Uterus (tissue), 4 donors: ENCODE measurements at places on chromosomes 3 and 15. TPM values are rescaled to one million over a fixed set of nuclear protein-coding genes. Genes with fewer than 3 reads are reported as not detected.

GRCh38 chr3:976006-976405 is 116.8 kb upstream of the CNTN6 start:
- no peak for DNase-seq

Gene ARGFX
- total RNA-seq, result not detected

DNA sequence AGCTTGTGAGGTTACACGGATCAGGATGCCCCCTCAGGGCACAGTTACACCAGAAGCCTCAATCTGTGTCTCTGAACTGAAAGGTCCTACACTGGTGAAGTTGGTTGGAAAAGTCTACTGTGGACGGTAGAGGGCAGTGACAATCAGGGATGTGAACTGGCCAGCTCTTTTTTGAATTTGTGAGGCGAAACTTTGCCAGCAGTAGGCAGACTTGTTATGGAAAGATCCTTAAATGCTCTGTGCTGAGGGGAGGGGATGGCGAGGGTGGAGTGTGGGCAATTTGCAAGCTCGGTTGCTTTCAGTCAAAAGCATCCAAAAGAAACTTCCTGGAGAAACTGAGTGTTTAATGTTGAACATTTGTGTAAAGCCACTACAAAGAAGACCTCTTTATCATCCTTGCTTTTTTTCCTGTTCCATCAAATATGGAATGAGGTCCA is 127.4 kb upstream of the ABHD17C start:
- DNase-seq, result peak; percentile 48

GRCh38 chr15:70494852-70495571 is 268.3 kb downstream of the UACA start:
- no peak for DNase-seq
